ENCODE measurements at places on chromosomes 6 and 20.
A peak's percentile ranks its signal among the peaks of the same experiment; 100 is the strongest.

DNA sequence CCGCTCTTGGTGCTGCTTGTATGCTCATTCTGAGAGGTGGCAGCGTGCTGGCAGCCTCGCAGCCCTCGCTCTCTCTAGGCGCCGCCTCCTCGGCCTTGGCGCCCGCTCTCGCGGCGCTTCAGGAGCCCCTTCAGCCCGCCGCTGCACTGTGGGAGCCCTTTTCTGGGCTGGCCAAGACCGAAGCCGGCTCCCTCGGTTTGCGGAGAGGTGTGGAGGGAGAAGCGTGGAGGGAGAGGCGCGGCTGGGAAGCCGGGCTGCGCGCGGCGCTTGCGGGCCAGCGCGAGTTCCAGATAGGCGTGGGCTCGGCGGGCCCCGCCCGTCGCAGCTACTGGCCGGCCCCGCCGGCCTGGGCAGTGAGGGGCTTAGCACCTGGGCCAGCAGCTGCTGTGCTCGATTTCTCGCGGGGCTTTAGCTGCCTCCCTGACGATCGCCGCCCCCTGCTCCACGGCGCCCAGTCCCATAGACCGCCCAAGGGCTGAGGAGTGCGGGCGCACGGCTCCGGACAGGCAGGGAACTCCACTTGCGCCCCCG lies 19.5 kb upstream of the FAM8A1 start:
- DNase-seq, result peak; percentile 22

DNA sequence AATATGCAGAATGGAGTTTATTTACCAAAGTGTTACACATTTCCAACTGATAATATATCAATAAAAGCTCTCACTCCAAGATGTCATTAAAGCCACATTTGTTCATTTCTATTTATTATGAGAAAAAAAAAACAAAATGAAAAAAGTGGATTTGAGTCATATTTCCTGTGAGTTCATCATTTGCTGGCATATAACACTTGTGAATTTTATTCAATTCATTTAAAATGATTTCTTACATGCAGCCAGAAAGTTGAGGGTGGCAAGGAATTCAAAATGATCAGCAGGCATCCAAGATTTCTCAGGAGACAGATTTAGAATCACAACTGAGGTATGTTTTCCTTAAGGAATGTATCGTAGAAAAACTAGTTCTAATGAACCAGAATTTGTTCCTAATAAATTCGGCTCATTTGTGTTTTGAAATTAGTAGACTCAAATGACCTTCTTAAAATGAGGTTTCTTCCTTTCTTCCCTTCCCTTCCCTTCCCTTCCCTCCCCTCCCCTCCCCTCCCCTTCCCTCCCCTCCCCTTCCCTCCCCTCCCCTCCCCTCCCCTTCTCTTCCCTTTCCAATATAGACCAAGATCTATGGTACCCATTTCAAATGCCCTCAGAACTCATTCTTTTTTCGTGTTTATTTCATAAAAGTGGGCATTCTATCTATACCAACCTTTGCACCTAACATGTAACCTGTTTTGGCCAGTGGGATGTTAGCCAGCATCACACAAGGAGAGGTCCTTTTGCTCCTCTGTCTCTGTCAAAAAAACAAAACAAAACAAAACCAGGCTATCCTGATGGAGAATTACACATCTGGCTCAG lies 357.9 kb upstream of the TSHZ2 start:
- DNase-seq, result no peak

DNA sequence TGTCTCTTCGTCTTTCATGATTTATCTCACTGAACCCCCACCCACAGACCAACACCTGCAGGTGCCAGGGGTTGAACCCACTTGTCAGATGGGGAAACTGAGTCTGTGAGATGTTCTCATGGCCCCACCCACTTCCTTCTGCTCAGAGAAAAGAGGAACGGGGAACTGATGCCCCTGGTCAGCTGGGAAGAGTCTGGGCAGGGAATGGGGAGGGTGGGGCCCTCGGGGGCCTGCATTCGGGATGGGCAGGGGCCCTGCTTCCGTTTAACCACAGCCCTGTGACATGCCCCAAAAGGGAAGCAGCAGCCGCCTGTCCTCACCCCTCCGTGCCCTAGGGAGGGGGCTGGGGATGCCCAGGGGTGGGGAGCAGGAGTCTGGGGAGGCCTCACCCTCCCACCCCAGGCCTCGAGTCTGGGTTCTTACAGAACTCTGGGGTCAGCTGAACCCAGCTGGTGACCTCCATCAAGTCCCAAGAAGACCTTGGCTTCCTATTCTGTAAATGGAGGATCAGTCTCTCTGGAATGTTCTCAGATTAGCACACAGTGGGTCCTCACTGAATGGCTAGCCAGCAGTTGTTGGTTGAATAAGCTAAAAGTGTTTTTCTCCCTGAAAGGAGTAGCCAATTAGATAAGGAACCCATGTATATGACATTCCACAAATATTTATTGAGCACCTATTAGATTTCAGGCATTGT lies 81.5 kb downstream of the CEBPB start:
- peak; percentile 53 for DNase-seq

DNA sequence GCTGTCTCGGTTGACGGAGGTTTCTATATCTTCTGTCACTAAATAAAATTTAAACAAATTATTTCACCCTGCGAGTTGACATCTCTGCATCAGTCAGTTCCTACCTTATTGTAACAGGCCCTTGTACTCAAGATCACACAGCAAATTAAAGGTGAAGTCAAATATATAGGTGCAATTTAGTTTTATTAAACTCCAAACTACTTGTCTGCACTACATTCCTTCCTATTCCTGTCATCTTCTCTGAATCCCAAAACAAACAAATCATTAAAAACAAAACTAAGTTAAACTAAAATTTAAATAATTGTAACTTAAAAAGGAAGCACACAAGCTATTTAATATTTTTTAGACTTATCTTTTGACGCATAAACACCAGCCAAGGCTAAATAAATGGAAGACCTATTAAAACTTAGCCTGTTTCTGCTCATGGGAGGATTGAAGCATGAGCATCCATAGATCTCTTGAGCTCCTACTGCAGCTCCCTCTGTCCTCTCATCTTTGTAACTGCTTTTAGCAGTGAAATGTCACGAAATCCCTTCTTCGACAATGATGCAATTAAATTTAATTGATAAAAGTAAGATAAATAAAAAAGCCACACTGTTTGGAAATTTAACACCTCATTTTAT lies 1152.3 kb upstream of the GJE1 start:
- no peak for DNase-seq

DNA sequence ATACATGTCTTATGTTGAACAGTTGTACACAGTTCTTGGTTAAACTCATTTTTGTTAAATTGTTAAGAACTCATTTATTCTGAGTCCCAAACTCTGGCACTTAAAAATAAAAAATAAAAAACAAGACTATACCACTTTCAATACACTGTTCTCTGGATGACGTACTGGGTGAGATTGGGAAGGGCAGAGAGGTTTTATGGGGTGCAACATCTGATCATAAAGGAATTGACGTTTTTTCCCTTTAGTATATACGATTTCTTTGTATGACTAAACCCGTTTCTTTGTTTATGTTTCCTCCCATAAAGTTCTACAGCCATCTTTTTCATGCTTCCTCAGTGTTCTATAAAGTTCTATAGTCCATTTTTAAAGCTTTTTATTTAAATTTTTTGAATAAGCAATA lies 69.1 kb downstream of the TRMT11 start:
- no peak for DNase-seq

DNA sequence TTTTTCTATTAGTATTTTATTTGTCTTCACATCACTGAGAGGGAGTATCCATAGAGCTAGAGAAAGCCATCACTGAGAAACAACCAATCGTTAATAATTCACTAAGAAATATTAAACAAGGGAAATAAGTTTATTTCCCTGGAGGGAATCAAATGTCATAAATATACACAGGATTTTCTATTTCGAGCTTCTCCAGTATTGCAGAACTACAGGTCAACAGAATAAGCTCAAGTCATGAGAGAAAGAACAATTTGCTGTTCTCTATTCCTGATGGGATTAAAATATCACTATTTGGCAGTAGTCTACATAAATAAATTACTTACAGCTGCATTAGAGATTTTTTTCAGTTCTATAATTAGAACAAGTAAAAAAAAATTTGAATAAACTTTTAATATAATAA lies 2.2 kb upstream of the FAM162B start:
- DNase-seq, result no peak

DNA sequence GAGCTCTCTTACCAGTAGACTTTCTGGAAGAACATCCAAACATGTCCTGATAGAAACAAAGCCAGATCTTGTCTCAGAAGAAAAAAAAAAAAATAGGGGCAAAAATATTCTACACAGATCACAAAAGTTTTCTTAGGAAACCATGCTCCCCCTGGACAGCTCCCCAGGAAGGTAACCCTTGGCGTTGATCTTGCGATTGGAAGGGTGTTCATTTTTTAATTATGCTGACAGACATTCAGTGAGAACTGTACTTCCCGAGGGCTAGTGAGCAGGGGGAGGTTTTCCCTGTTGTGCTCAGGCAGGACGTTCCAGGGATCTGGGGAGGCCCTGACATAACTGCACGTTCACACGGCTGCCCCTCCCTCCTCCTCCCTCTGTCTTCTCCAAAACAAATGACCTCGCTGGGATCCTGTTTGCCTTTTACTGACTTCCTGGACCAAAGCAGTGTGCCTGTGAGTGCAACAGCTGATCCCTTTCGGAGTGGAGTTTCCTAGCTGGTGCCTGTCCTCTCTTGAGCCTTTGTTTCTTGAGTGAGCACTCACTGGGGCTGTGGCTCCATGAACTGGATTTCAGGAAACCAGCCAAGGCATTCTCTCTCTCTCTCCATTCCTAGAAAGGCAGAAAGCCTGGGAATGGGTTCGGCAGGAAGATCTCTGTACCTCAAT lies 46.7 kb downstream of the MARCKS start:
- DNase-seq, result no peak

DNA sequence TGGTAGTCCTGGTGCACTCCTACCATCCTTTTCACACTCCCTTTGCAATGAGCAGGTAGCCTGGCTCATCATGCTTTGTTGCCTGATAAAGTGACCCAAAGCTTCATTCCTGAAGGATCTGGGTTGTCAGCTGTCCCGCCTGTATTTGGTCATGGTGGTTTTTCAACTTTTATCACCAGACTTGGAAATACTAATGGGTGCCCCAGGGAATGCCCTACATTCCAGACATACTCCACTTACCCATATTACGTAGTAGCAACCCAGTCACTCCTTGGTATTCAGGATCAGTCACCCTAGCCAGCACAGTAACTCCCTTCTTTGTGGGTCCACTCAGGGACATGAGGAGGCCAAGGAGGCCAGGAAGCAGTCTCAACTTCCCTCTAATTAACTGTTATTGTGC lies 199.2 kb downstream of the MAFB start:
- no peak for DNase-seq

DNA sequence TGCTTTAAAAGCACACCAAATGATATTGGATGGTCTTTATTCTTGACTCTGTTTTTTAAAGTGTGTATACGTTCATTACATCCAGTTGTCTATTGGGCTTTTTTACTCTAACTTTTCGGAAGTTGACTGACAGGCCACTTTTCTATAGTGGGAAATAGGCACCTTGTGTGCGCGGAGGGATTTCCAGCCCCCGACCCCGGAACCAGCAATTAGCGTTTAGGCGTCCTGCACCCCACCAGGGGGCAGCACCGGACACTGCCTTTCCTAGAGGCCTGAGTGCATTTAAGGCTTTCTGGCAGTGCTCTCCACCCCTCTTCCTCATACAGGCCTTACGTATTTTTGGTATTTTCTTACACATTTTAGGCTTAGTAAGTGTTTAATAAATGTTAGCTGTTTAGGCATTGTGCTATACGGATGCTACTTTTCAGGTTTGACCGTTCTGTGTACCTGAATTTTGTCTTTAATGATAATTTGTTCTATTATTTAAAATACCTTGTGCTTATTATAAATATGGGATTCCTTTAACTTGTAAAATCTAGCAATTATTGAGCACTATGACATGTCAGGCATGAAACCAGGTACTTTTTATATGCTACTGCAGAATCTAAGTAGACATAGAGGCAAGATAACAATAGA lies 231.8 kb downstream of the BCKDHB start:
- DNase-seq, result peak; percentile 26

DNA sequence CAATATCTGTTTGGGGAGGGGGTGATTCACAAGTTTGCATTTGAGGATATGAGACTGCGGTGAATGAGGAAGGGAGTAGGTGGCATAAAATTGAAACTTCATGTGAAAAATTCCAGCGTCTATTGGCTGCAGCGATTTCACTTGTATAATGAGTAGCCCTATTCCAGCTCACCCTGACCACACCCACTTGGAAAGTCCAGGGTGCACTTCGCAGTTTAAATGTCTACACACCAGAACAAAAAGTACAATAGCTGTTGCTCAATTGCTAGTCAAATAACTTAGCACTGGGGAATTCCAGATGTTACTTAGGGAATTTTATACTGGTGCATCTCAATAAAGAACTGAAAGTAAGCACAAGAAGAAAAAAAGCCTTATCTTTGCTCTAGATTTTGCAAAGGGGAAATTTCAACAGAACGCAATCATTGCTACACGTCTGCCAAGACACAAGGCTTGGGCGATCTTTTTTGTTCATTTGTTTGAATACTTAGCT lies 6.3 kb downstream of the TNFAIP3 start:
- no peak for DNase-seq

- no peak for DNase-seq
These were observed 91.9 kb upstream of the CLVS2 start for GRCh38 chr6:122904166-122904565.

DNA sequence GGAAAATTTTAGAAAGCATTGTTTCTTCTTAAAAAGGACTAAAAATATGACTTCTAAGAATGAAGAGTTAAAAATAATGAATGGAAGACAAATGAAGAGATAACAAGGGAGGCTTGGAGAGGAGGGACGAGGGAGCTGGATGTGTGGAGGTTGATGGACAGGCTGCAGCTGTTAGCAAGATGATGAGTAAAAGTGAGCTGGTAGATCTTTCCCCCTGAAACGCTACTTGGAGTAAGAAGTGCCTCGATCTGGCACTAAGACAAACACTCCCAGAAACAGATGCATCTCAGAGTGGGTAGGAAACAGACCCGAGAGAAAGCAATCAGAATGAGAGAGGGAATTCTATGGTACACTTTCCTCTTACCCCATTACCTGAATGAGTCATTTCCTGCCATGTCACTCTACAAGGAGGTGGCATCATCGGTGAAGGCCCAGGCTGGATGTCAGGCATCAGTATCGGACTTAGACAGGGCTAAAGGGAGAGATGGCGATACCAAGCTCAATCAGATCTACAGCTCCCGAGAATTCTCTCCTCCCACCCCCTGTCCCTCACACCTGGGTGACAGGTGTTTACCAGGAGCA lies 154.1 kb upstream of the BMP2 start:
- no peak for DNase-seq

DNA sequence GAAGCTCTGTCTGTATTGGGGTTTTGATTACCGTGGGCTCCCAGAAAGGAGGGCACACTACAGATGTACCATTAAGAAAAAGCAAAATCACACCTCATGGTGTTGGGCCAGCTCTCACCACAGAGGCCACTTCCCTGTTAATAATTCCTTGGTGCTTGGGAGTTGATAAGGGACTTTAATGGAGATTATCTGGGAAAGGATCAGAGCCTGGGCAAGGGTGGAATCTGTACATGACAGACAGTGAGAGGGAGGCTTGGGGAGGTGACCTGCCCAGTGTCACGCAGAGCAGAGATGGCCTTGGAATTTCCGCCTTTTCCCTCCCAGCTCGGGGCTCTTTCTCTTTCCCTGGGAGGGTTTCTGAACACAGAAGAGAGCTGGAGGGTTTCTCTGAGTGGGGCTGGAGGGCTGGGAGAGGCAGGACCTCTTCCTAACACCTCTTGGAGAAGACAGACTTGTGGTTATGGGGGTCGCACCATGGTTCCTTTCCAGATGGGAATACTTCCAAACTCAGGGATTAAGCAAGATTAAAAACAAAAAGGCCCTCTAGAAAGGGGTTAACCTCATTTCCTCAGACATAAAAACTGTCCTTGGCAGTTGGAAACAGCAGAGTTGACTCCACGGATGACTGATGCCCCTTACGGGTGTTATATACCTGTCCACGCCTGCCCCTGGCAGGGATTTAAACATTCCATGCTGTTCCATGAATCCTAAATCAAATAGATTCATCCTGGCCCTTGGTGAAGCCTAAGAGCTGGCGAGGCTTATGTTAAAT lies 16.8 kb upstream of the KCNK16 start:
- no peak for DNase-seq
